ENCODE measurements at places on chromosomes 3 and 15.

DNA sequence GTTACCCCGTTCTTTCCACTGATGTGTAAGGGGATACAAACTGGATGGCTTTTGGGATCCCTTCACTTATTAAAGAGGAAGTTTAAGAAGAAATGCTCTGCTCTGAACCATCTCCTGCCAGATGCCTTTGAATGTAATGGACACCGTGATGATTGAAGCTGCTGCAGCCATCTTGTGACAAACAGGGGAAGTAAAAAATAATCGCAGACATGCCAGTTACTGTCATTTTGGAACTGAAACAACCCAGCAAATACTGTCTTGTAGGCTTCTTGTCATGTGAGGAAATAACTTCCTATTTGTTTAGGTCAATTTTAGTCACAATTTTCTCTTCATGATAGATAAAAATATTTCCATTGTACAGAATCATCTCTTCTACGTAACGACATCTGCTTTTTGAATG, 224.0 kb downstream of the CHL1 start:
- no peak for DNase-seq

- no peak for DNase-seq
Measured at GRCh38 chr3:40021338-40021737, 211.9 kb downstream of the MYRIP start.

DNA sequence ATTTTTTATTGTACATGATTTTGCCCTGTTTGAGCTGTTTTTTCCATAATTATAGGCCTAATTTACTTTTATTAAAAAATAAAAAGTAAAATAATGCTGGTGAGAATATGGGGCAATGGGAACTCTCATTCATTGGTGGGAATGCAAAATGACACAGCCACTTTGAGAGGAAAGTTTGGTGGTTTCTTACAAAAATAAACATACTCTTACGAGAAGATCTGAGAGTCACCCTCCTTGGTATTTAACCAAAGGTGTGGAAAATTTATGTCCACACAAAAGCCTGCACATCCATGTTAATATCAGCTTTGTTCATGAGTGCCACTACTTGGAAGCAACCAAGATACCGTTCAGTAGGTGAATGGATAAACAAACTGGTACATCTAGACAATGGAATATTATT, 9.8 kb downstream of the MUC13 start:
- no peak for DNase-seq

- DNase-seq, result no peak
Measured at GRCh38 chr15:25683911-25684310, 179.2 kb downstream of the ATP10A start.

DNA sequence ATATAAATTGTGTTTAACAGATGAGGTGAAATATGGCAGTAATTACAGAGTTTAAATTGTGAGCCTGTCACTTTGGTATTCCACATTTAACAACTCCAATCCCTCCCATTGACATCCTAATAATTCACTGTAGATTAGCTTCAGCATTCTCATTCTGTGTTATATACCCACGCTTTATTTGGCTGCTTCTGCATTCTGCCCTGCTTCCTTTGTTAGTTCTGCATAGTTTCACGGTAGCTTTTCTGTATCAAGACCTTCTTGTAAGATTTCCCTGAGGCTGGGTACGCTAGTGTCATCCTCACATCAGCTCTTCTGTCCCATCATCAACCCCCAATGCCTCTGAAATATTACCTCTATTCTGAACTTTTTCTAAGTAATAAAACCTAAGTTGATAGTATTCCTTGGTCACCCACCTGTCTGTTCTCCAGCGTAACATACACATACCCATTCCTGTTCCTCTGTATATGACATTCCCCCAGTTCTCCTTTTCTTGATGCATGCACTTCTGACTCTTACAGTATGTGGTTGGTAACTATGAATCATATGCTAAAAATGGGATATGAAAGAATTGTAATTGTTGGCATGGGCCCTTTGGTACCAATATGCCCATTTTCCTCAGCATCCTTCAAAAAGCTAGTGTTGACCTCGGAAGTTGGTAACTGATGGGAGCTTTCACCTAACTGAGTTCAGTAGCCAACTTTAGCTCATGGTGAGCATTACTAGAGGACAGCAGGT, 171.2 kb downstream of the KLHL25 start:
- DNase-seq, result no peak

- DNase-seq, result no peak
Measured at GRCh38 chr3:8492744-8493511, 8.7 kb upstream of the LMCD1 start.
